K562 (cell line): ENCODE measurements at places on chromosomes 4 and X.

DNA sequence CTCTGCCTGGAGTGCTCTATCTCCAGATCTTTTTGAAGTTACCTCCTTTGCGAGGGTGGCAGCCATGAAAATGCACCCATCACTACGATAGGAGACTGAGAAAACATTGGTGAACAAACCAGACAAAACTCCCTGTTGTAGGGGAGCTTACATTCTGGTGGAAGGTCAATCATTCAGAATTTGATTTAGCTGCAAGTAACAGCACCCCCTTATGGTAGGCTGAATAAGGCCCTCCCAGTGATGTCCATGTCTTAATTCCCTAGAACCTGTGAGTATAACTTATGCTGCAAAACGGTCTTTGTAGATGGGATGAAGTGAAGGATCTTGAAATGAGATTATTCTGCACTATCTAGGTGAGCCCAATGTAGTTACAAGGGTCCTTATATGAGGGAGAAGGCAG lies 5.6 kb upstream of the TEC start:
- DNase-seq: peak; percentile 71

DNA sequence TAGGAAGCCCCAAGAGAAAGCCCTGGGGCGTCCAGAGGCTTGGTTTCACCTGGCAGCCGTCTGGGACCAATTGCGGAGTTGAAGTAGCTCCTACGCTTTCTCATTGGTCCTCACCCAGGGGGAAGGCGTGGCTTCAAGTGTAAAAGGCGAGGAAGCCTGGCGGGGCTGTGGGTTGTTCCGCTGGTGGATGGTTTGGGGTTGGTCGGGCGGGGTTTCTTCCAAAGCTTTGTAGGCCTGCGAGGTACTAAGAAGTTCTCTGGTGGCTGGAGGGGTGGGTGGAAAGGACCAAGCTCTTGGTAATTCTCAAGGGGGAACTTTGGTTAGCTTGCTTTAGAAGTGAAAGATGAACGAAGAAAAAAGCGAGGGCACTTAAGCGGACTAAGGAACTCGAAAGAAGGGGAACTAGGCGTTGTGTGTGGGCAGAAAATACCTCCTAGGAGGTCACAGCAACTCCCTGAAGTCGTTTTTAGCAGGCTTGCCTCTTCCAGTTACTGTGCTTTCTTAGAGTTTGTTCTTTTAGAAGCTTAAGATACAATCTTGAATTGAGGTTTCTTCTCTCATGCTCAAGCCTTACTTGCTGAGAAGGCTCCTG lies 36.6 kb downstream of the CCNG2 start:
- DNase-seq: peak; percentile 65

GRCh38 chr4:57668621-57669020 lies 558.4 kb upstream of the IGFBP7 start:
- no peak for DNase-seq

DNA sequence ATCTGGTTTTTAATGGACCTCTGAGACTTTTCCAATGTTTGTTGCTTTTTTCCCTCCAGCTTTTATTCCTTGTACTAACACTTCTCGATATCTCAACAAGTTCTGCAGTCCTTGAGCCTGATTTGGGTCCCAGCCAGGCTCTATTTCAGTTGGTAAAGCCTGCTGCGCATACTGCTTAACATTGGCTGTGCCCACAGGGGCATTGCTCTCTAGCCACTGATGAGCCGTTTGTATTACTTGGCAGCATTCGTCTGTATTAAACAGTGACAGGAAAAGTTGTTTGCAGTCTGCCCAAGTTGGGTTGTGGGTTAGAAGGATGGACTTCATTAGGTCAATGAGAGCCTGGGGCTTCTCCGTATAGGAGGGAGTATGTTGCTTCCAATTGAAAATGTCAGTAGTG lies 59.6 kb upstream of the XAGE1B start:
- DNase-seq: no peak

DNA sequence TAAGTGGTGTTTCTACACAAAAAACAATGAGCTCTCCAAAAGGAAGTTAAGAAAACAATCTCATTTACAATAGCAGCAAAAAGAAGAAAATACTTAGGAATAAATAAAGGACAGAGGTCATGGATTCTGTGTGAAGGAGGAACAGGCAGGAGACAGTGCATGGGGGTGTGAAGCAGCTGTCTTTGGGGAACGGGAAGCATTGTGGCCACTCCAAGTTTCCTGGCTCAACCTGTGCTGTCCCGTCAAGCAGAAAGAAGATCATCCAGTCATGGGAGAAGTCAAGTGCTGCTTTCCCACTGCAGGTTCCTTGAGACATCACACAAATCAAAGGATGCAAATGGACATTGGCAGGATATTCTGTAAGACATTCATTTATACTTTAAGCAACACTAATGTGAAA lies 66.1 kb upstream of the MAML3 start:
- DNase-seq: no peak

- no peak for DNase-seq
Measured at GRCh38 chr4:58776627-58777026, 1666.4 kb upstream of the IGFBP7 start.

GRCh38 chrX:110698696-110699095 lies 96.9 kb downstream of the CHRDL1 start:
- no peak for DNase-seq

GRCh38 chr4:73603271-73603710 lies 16.9 kb downstream of the RASSF6 start:
- DNase-seq: no peak

- no peak for DNase-seq
Measured at GRCh38 chrX:15158736-15159406, 111.0 kb downstream of the ASB9 start.

- no peak for DNase-seq
Measured at GRCh38 chrX:110316351-110317060, 1.4 kb downstream of the AMMECR1 start.

- DNase-seq: no peak
Measured at GRCh38 chrX:2284601-2285000, 216.2 kb downstream of the DHRSX start.

GRCh38 chr4:165016971-165017370 lies 14.8 kb upstream of the TRIM60 start:
- peak; percentile 29 for DNase-seq

- DNase-seq: no peak
Measured at GRCh38 chr4:181688872-181689271, 554.3 kb upstream of the TENM3 start.

- no peak for DNase-seq
Measured at GRCh38 chr4:82773057-82773456, 25.5 kb downstream of the SCD5 start.

DNA sequence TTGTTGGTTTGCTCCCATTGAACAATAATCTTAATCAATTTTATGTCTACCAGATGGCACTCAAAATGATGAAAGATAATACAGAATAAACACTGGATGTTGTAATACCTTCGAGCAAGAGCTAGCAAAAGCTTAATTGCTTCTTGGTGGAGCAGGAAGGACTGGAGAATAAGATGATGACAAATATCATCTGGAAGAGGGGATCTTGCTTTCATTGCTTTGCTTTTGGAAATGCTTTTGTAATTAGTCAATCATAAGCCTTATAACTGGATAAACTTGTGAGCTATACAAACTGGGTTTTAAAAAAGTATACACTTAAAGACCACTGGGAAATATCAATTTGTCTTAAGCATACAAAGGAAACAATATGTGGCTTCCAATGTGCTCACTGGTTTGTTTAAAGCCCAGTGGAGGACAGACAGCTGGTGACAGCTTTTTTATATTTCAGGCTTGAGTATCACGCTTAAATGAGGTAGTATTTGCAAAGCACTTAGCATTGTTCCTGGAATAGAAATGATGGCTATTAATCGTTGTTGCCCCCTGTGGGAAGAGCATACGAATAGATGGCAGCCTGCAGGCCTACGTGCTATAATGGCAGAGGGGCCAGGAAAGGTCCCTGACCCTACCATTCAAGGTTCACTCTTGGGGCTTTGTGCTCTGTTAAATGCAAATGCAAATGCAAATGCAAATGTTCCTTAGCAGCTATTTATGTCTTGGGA lies 61.2 kb downstream of the TMEM150C start:
- no peak for DNase-seq

DNA sequence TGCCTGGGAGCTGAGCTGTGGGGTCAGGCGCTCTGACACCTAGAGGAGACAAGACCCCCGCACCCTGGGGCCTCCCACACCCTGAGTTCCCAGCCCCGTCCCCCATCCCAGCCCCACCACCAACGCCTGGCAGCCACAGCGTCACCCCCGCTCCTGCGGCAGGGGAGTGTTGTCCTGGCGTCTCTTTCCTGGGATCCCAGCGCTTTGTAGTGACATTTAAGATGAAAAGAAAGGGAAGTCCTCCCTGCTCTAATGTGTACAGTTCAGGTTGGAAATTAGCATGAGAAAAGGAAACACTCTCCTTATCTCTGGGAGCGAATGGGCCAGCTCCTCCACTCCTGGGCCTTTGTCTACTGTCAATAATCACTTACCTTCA lies 112.1 kb downstream of the FAM53A start:
- no peak for DNase-seq

- no peak for DNase-seq
Measured at GRCh38 chr4:42579903-42580302, 77.0 kb downstream of the ATP8A1 start.

- no peak for DNase-seq
Measured at GRCh38 chr4:15765910-15766697, 12.0 kb upstream of the CD38 start.

DNA sequence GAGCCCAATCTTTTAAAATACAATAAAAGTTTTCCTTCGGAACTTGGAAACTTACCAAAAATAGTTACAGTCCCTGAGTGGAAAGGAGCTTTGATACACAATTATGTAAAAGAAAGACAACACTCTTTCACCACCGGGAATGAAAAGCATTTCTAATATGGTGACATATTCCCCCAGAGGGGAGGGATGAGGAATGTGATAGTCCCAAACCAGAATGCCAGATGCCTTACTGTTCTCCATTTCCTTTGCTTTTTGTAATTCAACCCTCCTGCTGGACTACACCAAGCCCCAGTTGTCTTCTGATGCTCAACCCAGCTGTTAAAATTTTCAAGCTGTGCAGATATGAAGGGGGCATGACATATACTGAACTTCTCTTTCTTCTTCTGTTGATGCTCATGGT lies 4.1 kb downstream of the PRIMPOL start:
- no peak for DNase-seq

DNA sequence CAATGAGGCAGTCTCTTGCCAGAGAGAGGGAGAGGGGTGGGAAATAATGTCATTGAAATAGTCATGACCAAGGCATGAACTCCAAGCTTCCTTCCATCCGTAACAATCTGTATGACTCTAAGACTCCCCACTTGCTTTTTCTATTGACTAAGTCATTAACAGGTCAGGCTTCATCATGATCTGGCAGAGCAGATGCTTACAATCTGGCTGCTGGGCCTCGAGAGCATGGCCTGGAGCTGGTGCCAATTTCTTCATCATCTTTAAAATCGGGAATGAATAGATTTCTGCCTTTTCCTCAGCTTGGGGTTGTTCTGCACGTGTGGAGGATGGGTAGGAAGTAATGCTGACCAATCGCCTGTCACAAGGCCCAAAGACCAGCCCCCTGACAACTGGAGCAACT lies 280.6 kb upstream of the CLNK start:
- no peak for DNase-seq

DNA sequence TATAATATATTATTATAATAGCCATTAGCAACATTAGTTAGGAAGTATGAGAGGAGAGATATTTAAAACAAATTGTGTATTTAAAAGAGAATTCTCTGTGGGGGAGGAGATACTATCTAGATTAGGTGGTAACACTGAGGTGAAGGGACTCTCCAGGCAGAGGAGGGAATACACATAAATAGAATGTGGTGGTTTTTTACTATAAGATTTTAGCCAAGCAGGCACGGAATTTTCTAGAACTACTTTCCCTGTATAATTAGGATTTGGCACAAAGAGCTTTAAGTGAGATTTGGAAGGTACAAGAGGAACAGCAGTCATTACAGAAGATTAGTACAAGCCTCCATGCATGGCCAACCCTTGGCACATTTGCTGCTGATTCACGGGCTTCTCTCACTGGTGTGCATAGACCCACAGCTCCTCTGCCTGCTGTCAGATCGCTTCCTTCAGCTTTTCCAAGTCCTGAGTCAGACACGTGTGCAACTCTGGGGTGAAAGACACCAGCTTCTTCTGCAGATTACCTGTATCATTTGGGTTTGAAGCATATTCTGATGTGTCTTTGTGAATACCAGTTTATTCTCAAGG lies 685.5 kb downstream of the KCTD8 start:
- no peak for DNase-seq

DNA sequence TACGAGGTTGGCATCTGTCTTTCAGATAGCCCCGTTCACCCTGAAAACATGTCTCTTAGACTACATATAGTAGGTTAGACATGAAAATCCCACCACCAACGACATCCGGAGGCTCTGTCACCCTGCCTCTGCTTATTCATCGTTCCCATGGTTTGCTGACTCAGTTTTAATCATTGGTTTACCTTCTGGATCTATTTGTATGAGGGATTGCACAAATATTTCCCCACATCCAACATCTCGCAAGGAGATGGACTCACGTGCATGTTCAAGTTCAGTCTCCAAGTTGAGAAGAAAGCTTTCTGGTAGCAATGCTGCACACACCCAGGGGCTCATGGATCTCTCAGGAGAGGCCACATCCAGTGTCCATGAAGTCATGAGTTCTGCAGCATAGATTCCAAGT lies 10.8 kb downstream of the CETN2 start:
- no peak for DNase-seq
